Tongue (tissue), 3 donors: ENCODE measurements at places on chromosomes 11 and 22. TPM values are rescaled to one million over a fixed set of nuclear protein-coding genes. Genes with fewer than 3 reads are reported as not detected.

GRCh38 chr11:22521226-22521625 lies 104.4 kb downstream of the FANCF start:
- no peak for DNase-seq

- DNase-seq: peak; percentile 44
These were observed 48.5 kb downstream of the GGTLC2 start for GRCh38 chr22:22692707-22693530.

- no peak for DNase-seq
These were observed 44.7 kb downstream of the CADM1 start for GRCh38 chr11:115459563-115459962.

DNA sequence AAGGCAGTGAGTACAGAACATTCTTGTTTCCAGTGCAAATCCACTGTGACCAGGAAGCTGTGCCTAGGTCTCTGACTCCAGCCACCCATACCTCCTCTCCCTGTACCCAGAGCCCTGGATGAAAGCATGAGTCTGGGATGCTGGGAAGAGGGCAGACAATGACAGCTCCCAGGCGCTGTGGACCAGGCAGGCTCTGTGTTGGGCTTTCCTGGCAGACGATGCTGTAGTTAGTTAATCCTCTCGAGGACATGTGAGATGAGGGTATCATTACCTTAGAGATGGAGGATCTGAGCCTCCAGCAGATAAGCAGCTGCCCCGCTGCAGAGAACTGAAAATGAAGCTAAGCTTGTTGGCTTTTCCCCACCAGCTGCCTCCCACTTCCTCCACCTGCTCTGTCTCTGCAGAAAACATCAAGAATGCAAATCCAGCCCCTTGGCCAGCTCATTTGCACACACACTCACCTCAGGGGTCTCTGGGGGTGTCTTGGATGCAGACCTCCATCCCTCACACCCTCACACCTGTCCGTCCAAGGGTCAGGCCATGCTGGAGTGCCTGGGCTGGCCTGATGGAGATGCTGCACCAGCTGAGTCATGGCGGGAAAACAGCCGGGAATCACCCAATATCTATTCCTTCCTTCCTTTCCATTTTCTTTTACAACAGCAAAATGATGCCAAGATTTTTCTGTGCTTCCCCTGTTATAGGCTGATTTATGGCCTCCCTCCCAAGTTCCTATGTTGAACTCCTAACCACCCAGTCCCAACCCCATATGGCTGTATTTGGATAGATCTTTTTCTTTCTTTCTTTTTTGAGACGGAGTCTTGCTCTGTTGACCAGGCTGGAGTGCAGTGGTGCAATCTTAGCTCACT lies 94.9 kb upstream of the SEPTIN5 start:
- DNase-seq: peak; percentile 37

GRCh38 chr11:3171931-3172560 lies 6.9 kb upstream of the OSBPL5 start:
- DNase-seq: no peak

GRCh38 chr11:70109006-70109405 lies 30.9 kb downstream of the ANO1 start:
- no peak for DNase-seq

- DNase-seq: no peak
These were observed 8.9 kb downstream of the HPX start for GRCh38 chr11:6431861-6432260.

DNA sequence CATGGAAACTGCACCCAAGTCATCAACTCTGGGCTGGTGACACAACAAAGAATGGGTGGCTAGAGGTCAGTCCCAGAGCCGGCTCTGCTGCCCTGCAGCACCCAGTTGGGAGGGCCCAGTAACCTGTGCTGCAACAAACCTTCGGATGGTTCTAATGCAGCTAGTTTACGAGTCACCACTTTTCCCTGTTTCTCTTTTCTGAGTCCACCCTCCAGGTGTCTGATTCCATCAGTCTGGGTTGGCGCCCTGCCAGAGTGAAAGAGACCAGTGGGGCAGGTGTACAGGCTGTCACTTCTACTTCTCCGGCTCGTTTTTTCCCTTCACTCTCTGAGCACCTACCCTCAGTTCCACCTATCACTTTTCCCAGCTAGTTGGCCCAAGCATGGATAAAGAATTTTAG lies 572.9 kb downstream of the NTM start:
- DNase-seq: no peak

TRPC6 gene
- 20.7 TPM for total RNA-seq
